HT-29 (cell line): ENCODE measurements at places on chromosomes 3 and 15.

GRCh38 chr15:90059208-90059985 lies 42.9 kb downstream of the IDH2 start:
- DNase-seq: peak; percentile 85

DNA sequence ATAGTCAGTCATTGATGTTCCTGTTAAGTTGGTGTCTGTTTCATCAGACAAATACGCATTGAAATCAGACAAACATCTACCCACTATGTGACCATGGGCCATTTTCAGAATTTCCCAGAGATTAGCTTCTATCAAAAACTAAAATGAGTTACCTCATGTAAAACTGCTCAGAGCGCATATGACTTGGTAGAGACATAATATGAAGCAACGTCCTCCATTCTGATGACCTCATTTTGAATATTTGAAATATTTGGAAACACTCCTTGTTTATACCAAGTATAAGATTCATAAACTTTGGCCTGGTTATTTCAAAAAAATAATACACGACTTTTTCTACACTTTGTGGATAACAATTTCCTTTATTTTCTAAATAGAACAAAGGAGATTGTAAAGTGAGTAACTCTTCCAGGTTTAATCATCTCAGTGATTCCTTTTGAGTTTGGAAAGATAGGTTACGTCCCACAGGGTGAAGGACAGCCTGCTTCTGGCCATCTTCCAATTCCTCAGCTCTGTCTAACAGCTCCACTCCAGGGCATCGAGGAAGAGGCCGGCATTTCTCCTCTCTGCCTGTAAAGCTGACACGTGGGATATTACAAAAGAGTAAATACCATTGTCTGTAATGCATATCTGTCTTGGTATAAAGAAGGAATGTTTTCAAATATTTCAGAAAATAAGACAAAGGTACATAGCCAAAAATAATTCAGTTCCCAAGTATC lies 122.6 kb downstream of the CADM2 start:
- peak; percentile 0 for DNase-seq

- peak; percentile 92 for DNase-seq
Measured at GRCh38 chr3:112086076-112086854, at the start of gene C3orf52. C3orf52 (plus strand) TSS chr3:112086389; CDS start chr3:112086408, 19 bp downstream.

- no peak for DNase-seq
Measured at GRCh38 chr3:141816958-141817357, 53.8 kb downstream of the GRK7 start.

- DNase-seq: peak; percentile 21
Measured at GRCh38 chr3:45689787-45690145, 570 bp downstream of the SACM1L start.

GRCh38 chr15:20369500-20369899 lies 172.1 kb downstream of the GOLGA6L6 start:
- no peak for DNase-seq

DNA sequence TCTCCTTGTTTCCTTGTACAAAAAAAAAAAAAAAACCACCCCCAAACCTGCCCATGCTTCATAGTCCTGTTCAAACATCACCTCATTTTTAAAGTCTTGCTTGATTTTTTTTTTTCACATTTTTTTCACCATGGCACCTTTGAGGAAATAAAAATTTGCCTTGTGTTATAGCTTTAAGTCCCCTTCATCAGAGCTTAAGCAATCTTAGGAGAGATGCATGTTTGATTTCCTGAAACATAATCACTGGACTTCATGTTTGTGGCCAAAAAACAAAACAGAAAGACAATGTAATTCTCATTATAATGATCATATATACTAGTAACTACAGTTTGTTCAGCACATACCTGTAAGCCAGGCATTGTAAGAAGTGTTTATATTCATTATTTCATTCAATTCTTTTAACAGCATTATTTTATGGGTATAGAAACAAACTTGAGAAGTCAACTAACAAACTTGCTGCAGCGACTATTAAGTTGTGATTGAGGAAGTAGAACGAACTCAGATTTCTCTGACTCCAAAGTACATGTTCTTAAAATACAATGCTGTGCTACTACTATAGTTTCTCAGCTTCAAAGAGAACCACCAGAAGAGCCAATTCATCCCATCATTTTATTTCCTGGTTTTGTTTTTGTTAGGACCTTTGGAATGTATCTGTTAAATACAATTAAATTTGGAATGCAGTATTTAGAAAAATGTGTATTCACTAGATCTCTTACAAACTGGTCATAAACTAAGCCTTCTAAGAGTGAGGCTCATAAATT lies 203.8 kb downstream of the TCF12 start:
- DNase-seq: no peak
